ENCODE measurements at places on chromosomes 1 and 21. TPM values are rescaled to one million over a fixed set of nuclear protein-coding genes. Genes with fewer than 3 reads are reported as not detected.

TMEM125 gene
- not detected for total RNA-seq

DNA sequence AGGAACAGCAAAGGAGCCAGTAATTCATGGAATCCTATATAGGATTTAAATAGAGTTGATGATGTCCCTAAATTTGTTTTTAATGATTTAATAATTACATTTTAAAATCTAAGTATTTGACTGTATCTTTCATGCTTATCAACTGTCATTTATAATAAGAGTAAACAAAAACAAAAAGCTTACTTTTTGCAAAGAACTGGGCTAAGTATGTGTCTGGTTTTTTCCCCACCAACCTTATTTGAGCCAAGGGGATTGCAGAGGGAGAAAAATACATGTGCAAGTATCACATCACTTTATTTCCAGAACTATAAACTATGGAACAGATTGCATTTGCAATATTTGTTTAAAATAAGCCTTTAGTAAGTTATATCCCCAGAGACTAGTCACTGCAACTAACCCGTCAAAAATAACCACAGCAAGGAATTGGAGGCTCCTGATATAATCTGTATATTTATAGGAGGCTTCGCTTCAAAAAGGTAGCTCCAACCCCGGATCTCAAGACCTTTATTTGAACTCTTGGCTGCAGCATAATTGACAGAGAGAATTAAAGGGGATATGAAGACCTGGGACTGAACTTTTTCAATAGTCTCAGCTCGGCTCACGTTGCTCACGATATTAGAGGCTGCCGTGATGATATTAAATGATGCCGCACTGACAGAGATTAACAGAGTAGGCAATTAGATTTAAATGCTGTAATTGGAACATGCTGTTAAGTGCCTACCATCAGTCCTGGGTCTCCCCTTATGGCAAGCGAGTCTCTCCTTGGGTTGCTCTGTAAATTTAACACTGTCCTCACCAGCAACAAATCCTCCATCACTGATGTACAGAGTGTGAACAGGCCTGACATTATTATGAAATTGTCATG is 329.1 kb upstream of the NFIA start:
- DNase-seq: no peak

DNA sequence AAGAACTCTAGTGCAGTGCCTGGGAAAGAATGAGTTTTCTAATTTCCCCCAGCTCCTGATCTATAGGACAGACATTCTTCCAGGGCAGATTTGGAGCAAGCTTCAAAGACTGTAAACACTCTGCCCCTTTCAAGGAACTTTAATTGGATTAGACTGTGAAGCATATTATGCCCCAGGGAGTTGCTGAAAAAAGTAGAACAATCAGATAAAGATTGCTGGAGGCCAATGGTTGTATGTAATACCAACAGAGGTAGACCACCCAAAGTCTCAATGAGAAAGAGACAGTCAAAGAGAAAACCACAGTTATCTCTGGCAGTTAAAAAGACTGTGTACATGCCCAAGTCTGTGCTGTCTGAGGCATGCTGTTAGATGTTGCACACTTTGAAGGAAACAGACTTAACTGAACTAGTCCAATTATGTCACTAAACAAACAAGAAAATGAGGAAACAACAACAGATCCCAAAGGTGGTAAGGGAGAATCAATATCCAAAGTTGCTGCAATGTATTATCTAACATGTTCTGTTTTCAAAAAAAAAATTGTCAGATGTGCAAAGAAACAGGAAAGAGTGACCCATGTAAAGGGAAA is 24.4 kb downstream of the C4BPA start:
- no peak for DNase-seq

GRCh38 chr21:34673006-34673405 is 4.2 kb downstream of the CLIC6 start:
- no peak for DNase-seq

GREM2 gene
- not detected for total RNA-seq

DNA sequence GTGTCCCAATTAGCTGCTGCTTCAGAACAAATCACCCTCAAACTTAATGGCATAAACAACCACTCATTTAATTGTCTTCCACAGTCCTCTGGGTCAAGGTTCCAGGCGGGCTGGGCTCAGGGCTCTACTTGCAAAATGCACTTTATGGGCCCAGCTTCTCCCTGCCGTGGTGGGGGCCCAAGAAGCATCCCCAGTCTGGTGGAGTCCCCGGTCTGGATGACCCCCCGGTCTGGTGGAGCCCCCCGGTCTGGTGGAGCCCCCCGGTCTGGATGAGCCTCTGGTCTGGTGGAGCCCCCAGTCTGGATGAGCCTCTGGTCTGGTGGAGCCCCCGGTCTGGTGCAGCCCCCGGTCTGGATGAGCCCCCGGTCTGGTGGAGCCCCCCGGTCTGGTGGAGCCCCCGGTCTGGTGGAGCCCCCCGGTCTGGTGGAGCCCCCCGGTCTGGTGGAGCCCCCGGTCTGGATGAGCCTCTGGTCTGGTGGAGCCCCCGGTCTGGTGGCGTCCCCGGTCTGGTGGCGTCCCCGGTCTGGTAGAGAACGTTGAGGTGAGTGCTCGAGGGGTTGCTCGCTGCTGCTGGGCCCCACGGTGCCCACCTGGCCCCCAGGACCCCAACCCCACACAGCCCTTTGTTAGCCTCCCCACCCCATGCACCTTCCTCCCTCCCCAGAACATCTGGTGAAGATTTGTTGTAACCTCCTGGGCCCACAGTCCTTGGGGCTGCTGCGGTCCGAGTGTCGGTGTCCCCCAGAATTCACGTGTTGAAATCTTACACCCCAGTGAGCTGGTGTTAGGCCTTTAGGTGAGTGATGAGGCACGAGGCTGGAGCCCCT is 33.8 kb downstream of the POFUT2 start:
- no peak for DNase-seq

PEAR1 gene
- 16.1 TPM for total RNA-seq

DNA sequence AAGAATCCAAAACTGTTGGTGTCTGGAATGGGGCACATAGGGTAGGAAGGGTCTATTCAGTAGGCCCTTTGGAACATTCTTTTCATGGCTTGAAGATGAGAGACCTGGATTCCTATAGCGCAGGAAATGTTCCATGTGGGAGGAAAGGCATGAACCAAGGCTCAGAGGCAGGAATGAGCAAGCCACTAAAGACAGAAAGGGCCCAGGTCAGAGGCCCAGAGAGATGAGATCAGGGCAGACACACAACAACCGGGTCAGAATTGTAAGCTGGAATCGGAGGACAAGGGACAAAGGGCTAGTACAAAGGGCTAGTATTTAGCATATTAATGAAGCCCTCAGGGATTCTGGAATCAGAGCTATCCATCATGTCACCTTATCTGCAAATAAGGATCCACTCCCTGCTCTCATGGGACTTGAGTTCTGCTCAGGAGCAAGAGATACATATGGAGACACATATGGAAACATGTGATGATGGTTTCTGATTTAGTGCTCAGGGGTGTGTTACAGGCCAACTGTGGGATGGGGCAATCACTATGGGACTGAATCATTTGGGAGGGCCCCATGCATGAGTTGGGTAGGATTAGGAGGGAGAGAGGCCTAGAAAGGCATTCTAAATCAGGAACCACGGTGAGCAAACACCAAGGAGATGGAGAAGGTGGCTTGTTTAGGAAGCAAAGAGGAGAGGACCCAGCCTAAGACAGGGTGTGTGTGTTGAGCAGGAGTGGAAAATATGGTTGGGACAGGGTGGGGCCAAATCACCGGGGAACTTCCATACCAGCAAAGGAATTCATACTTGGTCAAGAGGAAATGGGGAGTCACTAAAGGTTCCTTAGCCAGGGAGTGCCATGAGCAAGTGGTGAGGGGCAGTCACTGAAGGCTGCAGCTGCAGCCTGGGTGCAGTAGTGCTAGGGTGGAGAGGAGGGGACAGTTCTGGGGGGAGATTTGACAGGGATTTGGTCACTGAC is 8.6 kb downstream of the NECTIN4 start:
- no peak for DNase-seq

DNA sequence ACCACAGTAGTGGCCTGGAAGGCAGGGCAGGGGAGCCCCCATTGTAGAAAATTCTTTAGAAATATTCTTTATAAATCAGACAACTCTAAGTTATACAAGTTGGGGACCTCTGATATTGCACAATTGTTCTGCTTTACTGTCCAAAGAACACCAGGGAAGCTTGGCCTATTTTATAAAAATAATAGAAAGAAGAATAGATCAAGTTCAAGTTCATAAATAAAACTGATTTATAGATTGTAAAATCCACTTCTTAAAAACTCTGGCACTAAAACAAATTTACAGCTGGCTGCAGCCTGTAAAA is 55.0 kb upstream of the GALNT2 start:
- DNase-seq: no peak

GRCh38 chr1:11286735-11287410 is 13.9 kb downstream of the UBIAD1 start:
- no peak for DNase-seq

MIER1 gene
- total RNA-seq: 33.7 TPM

DNA sequence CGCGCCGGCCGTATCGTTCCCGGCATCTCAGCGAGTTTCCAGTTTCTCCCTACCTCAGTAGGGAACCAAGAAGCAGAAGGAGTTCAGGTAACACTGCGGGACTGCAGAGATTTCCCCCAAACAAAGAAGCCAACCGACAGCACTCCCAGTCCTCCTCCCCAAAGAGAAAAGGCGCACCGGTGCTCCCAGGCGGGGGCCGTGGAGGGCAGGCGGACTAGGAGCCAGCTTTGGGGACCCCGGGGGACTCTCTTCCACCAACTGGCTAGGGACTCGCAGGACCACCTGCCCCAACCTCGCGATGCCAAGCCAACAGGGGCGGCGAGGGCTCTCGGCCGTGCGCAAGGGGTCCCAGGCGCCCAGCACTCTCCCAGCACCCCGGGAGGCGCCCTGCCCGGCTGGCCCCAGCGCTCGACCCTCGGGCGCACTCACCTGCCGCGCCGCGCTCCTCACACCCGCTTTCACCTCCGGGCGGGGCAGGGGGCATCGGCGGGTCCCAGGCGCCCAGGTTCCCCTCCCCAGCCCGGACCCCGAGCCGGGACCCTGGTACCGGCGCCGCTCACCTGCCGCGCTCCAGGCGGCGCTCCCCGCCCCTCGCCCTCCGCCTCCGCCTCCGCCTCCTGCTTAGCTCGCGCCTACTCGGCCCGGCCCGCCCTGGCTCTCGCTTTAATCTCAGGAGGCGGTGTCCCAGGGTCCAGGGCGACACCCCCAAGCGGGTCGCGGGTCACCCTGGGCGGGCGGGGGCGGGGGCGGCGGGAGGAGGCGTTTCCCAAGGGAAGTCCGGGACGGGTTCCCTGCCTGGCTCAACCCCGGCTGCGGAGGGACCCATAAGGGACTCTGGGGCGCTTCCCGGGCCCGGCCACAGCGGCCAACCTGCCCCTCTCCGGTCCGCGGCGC is at the start of gene TMPRSS2:
TSS of gene TMPRSS2 (minus strand) at position 638 of the 894 bp plus-strand sequence. CDS start 10,025 bp downstream, outside the sequence.
- DNase-seq: no peak

MRPL39 gene
- total RNA-seq: 24.7 TPM

GRCh38 chr21:44304877-44305293 is 5.0 kb downstream of the PFKL start:
- no peak for DNase-seq

PTGER3 gene
- 0.08 TPM for total RNA-seq

TAS1R1 gene
- not detected for total RNA-seq

GRCh38 chr1:164784960-164785359 is 226.0 kb downstream of the PBX1 start:
- no peak for DNase-seq

SLC1A7 gene
- total RNA-seq: 0.31 TPM

BNIPL gene
- total RNA-seq: 0.46 TPM

DNA sequence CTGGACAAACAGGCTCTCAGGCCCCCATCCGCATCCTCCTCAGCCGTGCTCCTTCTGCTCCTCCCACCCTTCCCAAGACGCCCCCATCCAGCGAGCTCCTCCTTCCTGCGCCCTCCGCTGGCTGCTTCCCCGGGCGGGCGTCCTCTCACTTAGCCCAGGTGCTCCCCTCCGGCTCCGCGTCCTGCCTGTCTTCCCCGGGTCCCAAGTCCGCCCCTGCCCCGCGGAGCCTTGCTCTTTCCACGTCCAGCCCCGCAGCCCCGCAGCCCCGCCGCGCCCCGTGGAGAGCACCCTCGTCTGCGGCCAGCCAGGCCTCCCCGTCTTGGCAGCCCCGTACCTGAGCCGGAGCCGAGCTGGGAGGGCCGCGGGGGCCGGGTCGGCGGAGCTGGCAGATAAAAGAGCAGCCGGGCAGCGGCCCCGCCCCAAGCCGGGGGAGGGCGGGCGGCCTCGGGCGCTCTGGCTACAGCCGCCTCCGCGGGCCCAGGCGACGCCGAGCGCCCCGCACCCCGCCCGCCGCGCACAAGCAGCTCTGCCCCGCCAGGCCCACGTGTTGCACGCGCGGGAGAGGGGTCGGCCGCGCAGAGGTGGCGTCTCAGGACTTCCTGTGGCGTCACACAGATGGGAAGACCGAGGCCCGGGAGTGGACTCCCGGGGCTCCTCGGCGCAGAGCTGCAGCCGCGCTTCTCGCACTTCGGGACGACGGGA is at the start of gene PAQR7:
TSS of gene PAQR7 (minus strand) at position 555 of the 702 bp plus-strand sequence. CDS start 11,869 bp downstream, outside the sequence.
- no peak for DNase-seq

- DNase-seq: no peak
Measured at GRCh38 chr1:218677026-218677425, 331.9 kb downstream of the TGFB2 start.

GRCh38 chr1:5658340-5659316 is 333.6 kb downstream of the NPHP4 start:
- DNase-seq: no peak

DNA sequence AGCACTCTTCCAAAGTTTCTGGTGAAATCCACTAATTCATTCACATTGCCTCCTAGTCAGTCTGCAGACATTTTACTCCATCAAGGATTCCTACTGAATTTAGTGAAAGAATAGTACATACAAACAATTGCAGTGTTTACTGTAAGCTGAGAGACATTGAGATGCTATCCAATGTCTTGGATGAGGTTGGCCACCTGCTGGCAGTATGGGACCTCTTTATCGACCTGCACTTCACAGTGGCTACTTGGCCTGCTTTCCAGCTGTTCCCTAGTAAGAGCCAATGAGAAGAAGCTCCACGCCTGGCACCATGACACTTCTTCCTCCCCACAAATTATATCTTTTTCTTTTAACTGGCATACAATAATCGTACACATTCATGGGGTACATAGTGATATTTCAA is 51.5 kb upstream of the LRIF1 start:
- no peak for DNase-seq

- no peak for DNase-seq
Measured at GRCh38 chr1:201020040-201020591, 3.4 kb downstream of the KIF21B start.

POU2F1 gene
- 17.1 TPM for total RNA-seq

- DNase-seq: no peak
Measured at GRCh38 chr1:235595079-235595478, 54.5 kb downstream of the GNG4 start.

ZNF697 gene
- 7.1 TPM for total RNA-seq

All from Panc1 (cell line).